ENCODE measurements at places on chromosomes 3 and 15. TPM values are rescaled to one million over a fixed set of nuclear protein-coding genes. Genes with fewer than 3 reads are reported as not detected.

Gene CATSPER2
- total RNA-seq = 0.54 TPM

GRCh38 chr3:11457135-11457534 lies 184.9 kb downstream of the ATG7 start:
- no peak for DNase-seq

Gene GOLGA8O
- total RNA-seq = 1.5 TPM

GRCh38 chr3:31421314-31422048 lies 111.2 kb upstream of the STT3B start:
- no peak for DNase-seq

- no peak for DNase-seq
Measured at GRCh38 chr3:51198477-51198876, 186.6 kb upstream of the MANF start.

DNA sequence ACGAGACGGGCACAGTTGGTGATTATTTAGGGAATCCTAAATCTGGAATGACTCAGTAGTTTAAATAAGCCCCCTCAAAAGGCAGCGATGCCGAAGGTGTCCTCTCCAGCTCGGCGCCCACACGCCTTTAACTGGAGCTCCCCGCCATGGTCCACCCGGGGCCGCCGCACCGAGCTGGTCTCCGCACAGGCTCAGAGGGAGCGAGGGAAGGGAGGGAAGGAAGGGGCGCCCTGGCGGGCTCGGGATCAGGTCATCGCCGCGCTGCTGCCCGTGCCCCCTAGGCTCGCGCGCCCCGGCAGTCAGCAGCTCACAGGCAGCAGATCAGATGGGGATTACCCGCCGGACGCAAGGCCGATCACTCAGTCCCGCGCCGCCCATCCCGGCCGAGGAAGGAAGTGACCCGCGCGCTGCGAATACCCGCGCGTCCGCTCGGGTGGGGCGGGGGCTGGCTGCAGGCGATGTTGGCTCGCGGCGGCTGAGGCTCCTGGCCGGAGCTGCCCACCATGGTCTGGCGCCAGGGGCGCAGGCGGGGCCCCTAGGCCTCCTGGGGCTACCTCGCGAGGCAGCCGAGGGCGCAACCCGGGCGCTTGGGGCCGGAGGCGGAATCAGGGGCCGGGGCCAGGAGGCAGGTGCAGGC lies 318.0 kb downstream of the FGF12 start:
- no peak for DNase-seq

DNA sequence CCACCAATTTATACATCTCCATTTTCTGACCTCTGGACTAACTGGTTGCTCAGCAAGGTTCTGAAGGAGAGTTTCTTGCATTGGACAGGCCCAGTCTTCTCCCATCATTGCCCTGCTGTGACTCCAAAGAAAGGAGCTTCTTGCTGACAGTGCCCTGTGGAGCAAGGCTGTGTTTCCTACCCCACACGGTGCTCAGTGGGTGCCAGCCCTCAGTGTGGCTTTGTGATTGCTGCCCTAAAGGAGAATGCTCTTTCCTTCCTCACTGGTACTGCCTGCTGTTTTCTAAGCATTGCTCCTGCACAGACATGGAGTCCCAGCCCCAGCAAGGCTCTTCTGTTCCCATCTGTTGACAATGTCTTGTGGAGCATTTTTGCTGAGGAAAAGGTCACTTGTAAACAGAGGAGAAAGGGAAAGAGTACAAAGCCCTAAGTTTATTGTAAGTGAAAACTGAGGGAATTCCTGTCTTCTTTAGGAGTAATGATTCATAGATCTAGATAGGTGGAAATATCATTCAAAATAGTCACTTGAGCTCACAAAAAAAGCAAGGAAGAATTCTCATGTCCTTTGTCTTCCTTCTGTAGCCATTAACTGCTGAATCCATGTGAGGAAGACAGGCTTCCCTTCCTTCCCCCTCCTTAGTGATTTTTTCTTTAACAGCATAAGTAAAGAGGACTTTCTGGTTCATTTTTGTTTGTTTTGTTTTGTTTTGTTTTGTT lies 62.9 kb downstream of the HMG20A start:
- DNase-seq = peak; percentile 46

DNA sequence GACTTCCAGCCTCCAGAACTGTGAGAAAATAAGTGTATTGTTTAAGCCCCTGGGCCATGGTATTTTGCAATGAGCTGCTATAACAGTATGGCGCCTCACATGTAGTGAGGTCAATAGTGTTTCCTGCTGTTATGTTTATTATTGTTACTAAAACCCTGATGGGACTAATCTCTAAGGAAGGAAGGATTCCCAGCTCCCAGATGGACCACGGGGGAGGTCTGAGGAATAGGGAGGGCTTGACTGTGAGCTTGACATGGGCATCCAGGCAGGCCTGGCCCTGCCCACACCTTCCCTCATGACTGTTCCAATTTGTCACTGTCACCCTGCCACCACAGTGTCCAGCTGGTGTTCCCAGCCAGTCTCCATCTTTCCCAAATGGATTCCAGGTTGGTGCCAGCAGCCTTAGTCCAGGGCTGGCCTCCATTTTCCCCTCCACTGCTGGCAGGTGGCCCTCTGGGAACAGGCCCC lies 14.5 kb upstream of the SLC41A3 start:
- no peak for DNase-seq

GRCh38 chr3:139560411-139560810 lies 20.9 kb upstream of the RBP1 start:
- DNase-seq = no peak

Gene ATP13A4
- total RNA-seq = 0.38 TPM

DNA sequence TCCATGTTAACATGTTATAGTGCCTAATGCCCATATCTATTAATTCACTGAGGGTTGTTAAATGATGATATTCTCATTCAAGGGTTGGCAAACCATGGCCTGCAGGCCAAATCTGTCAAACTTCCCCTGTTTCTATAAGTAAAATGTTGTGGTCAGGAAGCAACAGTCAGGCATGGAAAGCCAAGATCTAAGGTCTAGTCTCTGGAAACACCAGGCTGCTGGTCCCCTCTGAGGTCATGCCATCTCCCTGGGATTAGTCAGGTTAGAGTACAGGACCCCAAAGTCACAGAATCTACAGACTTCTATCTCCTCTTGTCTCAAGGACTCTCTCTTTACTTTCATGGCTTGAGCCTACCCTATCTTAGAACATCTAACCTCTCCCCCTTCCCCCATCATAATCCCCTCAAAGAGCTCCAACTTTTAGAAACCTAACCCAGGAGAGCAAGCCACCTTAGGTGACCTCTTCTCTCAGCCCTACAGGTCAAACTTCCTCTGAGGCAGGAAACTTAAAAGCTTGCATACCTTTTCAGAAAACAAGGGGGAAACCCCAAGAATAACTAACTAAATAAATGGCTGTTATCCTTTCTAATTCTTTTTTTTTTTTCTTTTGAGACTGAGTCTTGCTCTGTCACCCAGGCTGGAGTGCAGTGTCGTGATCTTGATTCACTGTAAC lies 15.3 kb upstream of the HERC1 start:
- no peak for DNase-seq

- no peak for DNase-seq
Measured at GRCh38 chr3:160395297-160395696, 3.7 kb downstream of the IFT80 start.

Gene RASL12
- total RNA-seq = 23.3 TPM

- no peak for DNase-seq
Measured at GRCh38 chr3:169591159-169591951, 72.2 kb downstream of the MECOM start.

Gene ZNF280D
- 20.8 TPM for total RNA-seq

DNA sequence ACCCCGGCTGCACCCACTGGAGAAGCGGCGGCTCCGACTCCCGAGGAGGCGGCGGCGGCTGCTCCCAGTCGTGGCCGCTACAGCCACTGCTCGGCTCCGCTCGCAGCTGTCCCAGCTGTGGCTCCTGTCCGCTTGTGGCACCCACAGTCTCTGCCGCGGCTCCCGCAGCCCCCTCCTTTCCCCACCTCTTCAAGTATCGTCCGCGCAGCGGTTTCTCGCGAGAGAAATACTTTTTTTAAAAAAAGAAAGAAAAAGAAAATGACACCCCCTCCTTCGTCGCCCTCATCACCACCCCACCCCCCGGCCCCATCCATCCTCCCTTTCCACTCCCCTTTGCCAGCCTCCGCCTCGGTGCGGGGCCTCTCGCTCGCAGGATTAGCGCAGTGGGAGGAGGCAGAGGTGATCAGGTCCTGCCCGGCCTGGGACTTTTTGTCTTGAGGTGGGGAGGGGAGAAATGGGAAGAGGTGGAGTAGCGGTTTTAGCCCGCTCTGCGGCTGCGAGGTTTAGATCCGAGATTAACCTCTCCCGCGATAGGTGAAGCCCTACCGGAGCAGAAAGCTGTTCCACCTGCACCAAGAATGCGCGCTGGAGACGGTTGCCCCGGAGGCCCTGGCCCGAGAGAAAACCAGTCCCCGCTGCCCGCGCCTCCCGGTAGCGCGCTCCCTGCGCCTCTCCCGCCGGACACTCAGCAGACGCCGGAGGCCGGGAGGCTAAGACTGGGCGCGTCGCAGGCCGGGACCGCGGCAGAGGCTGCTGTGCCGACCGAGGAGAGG lies at the start of gene FBN1:
Gene FBN1, minus strand, starts transcription at position 152 of the 773 bp plus-strand sequence. CDS start 940 bp downstream, outside the sequence.
- peak; percentile 83 for DNase-seq

DNA sequence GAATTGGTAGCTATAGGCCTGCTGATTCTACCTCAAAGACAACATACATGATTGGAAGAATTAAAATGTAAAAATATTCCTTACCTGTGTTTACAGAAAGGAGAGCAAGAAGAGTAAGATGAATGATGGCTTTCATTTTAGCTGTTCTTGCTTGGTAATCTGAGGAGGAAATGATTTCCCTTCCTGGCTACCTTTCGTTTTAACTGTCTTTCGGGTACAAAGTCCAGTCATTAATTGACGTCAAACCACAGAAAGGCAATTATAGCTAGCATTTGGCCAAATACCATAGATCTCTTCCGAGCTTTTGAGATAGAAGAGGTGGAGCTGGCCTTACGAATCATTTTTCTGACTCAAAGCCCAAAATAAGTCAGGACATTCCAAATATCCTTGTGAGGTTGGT lies at the start of gene MUC13:
Gene MUC13, minus strand, starts transcription at position 175 of the 400 bp plus-strand sequence. Its CDS starts 39 bp downstream, at position 136.
- DNase-seq = no peak

GRCh38 chr3:175297216-175297615 lies 438.1 kb downstream of the NAALADL2 start:
- DNase-seq = no peak

- DNase-seq = no peak
Measured at GRCh38 chr3:170806676-170807075, 63.3 kb downstream of the RPL22L1 start.

Gene GHSR
- total RNA-seq = not detected

Gene ITIH3
- 0.43 TPM for total RNA-seq

Gene TERC
- total RNA-seq = 2.6 TPM

Gene GOLGA8S
- total RNA-seq = 0.30 TPM

DNA sequence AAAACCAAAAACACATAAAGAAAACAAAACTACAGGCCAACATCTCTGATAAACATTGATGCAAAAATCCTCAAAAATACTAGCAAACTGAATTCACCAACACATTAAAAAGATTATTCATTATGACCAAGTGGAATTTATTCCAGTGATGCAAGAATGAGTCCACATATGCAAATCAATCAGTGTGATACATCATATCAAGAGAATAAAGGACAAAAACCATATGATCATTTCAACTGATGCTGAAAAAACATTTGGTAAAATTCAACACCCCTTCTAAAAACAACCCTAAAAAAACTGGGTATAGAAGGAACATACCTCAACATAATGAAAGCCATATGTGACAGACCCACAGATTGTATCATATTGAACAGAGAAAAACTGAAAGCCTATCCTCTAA lies 265.6 kb upstream of the DCBLD2 start:
- no peak for DNase-seq

DNA sequence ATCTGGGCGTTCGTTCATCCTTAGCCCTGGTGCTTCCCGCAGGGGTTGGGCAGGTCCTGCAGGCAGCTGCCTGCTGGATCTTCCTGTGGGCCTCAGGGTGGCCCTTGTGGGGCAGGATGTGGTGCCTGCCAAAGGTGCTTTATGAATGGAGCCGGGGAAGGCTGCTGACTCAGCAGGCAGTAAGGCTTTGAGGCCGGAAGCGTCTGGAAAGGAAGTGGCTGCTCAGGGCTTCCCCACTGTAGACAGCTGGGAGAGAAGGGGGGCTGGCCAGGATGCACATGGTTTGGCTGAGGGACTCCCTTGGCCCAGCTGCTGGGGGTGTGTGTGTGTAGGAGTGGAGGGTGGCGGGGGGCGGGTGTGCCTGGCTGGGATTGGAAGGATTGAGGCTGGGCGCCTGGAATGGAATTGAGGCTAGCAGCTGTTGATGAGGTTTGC lies 12.9 kb downstream of the CD276 start:
- peak; percentile 91 for DNase-seq

Gene IL5RA
- 0.65 TPM for total RNA-seq

DNA sequence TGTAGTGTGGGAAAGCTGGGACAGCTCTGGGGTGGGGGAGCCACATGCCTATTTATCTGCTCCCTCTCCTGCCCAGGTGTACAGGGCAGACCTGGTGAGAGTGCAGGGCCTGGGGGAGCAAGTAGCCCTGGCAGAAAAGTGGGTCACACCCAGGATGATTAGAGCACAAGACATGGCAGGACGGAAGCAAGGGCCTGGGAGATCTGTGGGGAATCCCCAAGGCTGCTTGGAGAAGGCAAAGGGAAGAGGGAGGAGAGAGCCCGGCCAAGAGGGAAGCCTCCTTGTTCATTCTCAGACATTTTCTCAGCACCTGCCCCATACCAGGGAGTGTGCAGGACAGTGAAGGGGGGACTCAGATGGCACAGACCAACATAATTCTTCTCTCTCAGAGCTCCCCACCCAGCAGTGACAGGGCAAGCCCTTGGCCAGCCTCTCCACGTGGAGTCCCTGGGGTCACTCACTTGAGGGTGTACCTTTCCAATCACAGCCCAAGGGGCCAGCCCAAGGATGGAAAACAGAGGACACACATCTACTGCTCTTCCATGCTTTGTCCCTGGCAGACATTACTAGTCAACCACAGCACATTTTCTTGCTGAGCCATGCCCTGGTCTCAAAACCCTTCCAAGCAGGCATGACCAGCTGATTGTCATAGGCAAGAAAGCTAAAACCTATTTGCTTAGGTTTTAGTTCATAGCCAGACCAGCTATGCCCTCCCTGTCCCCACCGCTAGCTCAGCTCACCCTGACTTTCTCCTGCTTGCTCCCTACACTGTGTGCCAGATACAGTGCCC lies 4.9 kb upstream of the DUSP7 start:
- no peak for DNase-seq

- no peak for DNase-seq
Measured at GRCh38 chr15:62403164-62403809, 238.2 kb upstream of the C2CD4B start.

DNA sequence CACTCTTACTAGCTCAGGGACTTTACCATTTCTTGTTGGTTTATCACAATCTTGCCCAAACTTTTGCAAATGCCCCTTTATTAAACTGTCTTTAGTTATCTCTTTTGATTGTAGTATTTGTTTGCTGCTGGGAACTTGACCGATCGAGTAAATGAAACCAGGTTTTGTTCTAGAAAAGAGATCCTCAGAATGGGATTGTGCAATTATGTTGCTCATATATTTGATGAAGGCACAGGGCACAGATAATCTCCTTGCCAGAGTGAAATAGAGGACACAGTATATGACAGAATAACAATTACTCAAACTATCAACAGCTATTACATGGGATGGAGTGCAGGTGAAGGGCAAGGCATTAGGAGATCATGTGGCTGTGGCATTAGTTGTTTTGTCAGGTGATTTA lies 216.6 kb upstream of the RASGRP1 start:
- DNase-seq = no peak

- no peak for DNase-seq
Measured at GRCh38 chr3:114829783-114830182, 317.3 kb downstream of the ZBTB20 start.

Data from Right ventricle myocardium inferior (tissue), 1 donor.